Astrocyte of the spinal cord (primary cell): ENCODE measurements at places on chromosomes 6 and 20.

- DNase-seq, result peak; percentile 65
Observed at GRCh38 chr6:35024551-35025054, 116.5 kb downstream of the TCP11 start.

DNA sequence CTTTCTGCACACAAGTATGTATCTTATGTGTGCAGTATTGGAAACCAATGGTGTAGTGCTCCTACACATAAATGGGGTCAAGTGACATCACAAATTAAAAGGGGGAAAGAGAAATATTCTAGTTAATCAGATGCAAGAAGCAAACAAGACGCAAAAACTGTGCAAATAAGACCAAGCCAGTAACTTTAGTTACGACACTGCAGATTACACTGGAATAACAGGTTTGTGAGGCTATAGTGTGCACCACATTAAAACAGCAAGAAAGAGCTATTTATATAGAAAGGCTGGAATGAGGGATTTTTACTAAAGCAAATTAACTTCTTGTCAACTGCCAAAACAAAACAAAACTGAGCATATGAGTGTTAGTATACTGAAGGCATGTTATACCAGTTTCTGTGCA lies 45.8 kb downstream of the NR2E1 start:
- no peak for DNase-seq

DNA sequence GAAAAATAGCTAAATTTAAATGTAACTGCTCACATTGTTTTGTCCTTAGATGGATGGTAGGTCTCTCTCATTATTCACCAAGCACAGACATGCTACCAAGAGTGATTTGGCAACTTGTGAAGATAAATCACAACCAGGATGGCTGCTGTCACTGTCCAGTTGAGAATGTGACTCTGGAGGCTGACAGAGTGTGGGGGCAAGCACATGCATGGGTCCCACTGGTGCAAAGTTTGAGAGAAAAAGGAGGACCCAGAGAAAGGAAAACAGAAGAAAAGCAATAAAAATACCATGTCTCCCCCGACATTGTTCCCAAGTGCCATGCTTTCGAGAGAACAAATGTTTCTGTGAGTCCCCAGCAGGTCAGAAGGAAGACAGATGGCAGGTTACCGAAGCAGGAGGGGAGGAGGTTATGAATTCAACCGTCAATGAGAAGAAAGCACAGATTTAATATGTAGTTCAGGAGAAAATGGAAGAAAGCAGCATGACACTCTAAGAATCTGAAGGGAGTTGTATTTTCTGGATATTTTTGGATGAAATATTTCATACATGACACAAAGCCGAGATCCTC lies 73.0 kb upstream of the TSHZ2 start:
- DNase-seq, result no peak

- DNase-seq, result no peak
Observed at GRCh38 chr20:45463709-45464108, 5.8 kb upstream of the WFDC2 start.

DNA sequence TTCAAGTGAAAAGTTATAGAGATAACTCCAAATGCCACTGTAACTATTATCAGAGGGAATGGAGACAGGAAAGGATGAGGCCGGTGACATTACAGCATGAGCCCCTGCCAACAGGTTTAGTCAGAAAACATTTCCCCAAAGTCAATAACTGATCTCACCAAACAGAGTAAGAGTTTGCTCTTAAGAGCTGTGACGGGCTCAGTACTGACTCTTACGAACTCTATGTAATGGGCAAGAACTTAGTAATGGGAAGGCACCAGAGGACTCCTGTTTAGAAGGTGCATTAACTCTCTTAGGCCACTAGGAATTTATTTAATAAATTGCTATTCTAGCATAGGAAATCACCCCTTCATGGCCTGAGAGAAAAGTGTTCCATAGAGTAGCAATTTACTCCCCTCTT lies 76.8 kb downstream of the SAMD5 start:
- DNase-seq, result no peak

DNA sequence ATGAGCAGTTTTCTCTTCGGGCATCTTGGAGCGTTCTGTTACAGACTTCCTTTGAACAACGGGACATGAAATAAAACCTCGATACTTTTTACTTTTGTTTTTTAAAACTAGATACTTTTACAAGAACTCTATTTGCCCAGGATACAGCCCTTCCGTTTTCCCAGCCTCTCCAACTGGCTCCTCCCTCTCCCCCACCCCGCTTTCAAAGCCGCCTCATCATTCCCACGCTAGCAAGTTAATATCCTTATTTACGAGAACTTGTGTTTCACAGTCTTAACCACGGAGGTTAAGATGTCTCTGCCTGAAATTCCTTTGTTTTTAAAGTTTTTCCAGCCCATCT lies 241 bp upstream of the CFAP206 start:
- peak; percentile 55 for DNase-seq

DNA sequence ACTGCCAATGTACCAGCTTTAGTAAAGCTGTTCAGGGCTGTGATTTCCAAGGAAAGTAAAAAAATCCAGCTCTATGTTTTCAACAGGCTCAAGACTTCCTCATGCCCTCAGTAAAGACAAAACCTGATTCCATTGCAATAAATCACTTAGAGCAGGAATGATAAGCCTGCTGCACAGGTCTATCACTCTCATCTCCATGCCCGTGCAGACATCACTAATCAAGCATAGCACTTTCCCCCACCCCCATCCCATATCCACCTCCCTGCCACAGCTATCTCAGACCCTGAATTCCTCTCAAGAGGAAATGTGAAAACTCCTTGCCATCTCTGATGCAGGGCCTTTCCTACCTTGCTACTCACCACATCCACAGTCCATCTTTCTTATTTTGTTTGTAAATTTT lies 554.9 kb downstream of the MAFB start:
- no peak for DNase-seq

GRCh38 chr6:69116658-69117057 lies 481.6 kb downstream of the ADGRB3 start:
- DNase-seq, result no peak

GRCh38 chr6:168368936-168369335 lies 49.4 kb upstream of the DACT2 start:
- DNase-seq, result no peak

DNA sequence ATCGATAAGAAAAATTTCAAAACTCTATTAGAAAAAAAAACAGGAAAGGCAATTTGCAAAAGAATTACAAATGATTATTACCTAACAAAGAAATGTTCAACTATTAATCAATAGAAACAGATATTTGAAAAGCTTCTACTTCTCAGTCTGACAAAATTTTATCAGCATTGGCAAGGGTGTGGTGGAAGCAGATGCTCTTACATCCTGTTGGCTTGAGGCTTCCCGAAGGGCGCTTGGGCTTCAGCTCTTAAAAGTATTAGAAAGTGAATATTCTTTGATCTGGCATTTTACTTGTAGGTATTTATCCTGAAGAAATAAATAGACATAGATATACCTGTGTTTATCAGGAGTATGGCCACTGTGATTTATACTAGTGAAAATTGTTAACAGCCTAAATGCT lies 38.7 kb downstream of the SLC35D3 start:
- DNase-seq, result no peak

DNA sequence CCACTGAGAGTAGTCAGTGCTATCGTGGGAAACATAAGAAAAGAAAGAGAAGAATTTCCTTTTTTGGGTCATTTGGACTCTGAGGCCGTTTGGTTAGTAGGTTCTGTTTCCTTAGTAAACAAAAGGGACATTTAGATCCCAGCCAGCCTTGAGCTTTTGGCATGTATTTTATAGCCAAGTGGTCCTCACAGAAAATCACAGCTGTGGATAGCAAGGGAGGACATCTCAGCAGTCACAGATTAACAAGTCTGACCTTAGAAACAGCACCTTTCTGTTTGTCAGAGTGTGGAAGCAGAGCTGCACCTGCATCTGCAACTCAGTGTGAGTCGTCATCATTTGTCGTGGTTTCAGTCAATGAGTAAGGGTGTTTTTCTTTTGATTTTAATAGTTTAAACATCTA lies 40.5 kb downstream of the FAM120B start:
- DNase-seq, result no peak

- no peak for DNase-seq
Observed at GRCh38 chr6:4114123-4114522, 21.3 kb downstream of the ECI2 start.

DNA sequence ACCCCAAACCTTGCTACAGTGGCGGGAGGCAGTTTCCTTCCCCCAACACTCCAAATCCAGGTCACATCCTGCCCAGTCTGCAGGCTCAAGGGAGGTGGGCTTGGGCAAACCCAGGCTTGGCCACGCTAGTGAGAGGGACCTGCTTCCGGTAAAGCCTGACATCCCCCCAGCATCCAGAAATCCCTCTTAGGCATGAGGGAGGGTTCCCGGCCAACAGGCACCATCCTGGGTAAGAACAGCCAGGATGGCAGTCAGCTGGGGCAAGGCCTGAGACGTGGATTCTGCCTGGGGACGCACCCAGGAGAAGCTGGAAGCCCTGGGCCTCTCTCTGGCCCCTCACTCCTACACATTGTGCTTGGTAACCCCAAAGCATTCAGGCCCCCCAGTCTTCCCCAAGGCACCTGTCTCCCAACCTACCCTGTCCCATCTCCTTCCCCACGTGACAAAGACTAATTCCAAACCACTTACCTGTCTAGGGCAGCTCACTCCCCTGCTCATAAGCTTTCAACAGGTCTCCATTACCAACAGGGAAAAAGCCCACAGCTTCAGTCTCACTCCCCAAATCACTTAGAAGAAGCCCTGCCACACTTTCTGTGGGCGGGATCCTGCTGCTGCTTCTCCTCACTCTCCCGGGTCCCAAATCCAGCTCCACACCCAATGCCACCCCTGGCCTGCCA lies 2.1 kb downstream of the C20orf144 start:
- no peak for DNase-seq

- DNase-seq, result no peak
Observed at GRCh38 chr6:34350137-34350933, 42.1 kb downstream of the NUDT3 start.

DNA sequence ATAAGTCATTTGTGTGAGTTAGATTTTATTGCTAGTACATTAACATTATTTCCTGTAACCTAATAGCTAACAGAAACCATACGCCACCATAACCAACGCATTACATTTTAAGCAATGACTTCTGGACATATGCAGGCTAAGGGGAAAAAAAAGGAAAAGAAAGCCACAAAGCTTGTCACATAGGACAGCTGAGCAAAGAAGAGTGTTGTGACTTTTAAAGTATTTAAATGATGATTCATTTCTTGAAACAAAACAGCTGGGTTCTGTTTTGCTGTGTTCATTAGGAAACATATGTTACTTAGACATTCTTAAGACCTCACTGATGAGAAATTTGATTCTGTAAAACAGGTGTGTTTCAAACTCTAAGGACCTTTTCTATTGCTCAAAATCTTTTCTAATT lies 171.4 kb downstream of the COL9A1 start:
- no peak for DNase-seq

DNA sequence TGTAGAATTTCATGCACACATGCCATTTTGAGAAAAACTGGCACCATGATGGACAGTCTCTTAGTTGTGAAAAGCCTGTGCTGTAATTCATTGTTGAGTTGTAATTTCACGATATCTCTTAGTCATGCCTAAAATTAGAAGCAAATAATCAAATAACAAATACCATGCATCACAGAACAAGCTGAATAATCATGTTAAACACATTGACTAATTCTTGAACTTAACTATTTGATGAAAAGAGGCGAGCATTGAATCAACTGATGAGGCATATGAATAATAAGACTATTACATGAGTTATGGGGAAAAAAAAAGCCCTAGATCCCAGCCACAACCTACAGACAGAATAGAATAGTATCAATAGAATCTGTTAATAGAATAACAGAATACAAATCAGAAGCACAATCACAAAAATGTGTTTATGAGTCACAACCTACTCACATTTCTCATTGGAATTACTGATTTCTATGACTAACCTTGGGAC lies 14.2 kb upstream of the RNF217 start:
- DNase-seq, result peak; percentile 13

DNA sequence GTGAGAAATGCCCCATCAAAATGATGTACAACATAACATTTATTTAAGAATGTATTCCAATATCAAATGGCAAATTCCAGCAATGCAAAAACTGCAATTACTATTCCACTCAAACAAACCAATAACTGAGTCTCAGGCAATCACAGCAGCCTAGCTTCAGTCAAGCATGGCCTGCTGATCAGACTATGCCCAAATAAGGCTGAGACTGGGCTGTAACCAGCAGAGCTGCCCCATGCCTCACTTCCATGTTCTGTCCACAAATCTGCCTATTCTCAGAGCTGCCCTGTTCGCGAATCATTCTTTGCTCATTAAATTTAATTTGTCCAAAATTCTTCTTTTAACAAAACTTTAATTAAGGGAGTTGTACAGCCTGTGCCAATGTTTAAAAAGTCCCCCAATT lies 155.4 kb downstream of the FNDC1 start:
- no peak for DNase-seq

DNA sequence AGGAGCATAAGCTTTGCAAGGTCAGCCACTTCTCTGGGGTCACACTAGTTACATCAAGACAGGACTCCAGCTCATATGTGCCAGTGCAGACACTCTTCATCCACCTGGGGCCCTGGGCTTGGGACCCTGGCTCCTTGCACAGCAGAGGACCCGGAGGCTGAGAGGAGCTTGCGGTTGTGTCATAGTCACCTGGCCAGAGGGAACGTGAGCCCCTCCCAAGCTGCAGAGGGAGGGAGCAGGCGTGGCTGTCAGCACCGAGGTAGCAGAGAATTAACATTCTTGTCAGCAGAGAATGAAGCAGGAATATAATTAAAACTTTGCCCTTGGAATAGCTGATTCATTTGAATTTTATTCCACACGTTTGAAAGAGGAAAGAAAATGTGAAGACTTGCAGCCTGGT lies 36.8 kb downstream of the BCAS4 start:
- no peak for DNase-seq

- DNase-seq, result no peak
Observed at GRCh38 chr6:157211603-157212455, 111.5 kb downstream of the TMEM242 start.

GRCh38 chr6:135254471-135254870 lies 73.4 kb downstream of the MYB start:
- DNase-seq, result no peak

DNA sequence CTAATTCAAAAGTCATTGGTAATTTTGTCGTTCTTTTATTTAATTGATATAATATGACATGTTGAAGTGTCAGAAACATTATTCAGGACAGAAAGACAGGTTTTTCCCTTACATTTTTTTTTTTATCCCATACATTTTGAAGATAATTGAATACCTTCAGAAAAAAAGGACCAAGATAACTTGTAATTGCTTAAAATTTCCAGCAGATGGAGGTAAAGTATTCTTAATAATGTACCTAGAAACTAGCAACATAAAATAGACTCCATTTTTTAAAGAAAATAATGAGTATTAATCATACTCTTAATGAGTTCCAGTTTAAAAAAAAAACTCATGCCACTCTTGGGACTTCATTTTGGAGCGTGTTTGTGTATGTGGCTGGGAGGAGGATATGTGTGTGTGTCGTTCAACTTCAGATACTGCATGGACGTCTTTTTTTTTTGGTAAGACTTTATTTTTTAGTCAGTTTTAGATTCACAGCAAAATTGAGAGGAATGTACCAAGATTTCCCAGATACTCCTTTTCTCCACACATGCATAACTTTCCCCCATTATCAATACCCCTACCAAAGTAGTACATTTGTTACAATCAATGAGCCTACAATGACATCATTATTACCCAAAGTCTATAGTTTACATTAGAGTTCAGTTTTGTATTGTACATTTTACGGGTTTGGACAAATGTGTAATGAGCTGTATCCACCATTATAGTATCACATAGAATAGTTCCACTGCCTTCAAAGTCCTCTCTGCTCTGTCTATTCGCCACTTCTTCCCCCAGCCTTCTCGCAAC lies 79.4 kb downstream of the ROS1 start:
- peak; percentile 49 for DNase-seq
